ENCODE measurements at places on chromosomes 1 and 21.

GRCh38 chr1:28602536-28603439 is 10.7 kb downstream of the RAB42 start:
- DNase-seq = peak; percentile 71

- DNase-seq = no peak
Observed at GRCh38 chr21:42583477-42584295, 69.7 kb upstream of the PDE9A start.

DNA sequence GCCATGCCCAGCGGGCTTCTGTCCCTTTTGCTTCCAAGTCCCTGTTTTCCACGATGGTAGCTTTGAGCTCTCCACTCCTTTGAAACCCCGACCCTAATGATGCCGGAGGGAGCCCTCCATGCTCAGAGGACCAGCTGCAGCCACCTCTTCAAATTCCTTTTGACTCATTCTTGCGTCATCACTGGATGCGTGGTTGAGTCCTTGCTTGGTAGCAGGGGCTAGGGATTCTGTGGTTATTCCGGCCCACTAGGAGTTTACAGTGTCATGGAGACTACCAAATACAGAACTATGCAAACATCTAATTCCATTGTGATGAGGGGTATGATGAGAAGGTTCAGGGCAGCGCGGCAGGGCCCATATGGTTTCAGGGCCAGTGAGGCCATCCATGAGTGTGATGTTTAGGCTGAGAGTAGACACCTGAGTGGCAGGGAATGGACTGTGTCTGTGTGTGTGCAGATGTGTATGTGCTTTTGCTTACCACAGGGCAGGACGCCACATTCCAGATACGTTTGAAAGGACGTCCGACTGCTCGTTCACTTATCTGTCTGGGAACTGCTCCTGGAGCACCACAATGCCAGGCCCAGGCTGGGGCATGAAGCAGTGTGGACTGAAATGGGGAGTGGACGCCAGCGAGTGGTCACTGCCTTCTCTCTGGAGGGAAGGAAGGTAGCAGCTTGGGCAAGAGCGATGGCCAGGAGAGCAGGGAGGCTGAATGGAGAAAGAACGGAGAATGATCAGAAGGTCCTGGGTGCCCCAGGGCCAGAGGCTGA is 30.4 kb upstream of the ZBTB21 start:
- no peak for DNase-seq

DNA sequence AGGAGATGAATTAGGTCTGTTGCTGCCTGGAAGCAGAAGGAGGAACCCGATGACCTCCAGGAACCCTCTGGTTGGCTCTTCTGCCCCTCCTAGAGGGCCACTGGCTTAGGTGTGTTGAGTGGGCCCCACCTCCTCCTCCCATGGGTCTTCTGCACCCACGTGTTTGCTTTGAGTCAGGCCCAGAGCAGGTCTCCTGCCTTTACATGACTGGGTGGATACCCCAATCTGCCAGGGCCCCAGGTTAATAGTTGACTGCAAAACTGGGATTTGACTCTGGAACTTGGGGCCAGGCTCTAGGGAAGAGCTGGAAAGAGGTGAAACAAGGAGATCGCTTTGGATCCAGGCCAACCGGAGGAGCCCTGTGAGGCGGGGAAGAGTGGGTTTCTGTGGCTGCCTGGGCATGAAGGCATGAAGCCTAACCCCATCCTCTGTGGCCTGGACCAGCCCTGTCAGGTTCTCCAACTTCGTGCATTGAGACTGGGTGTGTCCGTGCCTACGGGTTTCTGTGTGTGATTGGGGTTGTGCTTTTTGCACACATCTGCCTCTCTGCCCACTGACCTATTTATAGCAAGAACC is 7.8 kb upstream of the LAD1 start:
- no peak for DNase-seq

GRCh38 chr1:230476622-230477003 is 50.5 kb upstream of the PGBD5 start:
- no peak for DNase-seq

DNA sequence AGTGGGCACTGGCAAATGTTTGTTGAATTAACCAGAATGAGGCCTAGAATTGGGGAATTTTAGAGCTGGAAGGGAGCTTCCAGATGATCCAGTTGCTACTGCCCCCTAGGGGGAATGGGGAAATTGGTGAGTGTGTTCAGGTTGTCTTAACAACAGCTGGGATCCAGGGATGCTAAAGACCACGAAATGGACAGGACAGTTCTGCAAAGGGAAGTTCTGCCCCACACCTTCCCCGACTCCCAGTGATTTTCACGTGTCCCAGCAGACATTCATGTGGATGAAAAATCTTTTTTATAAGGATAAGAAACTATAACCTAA is 33.9 kb downstream of the TRIM62 start:
- peak; percentile 55 for DNase-seq

GRCh38 chr1:173153503-173153902 is 53.6 kb downstream of the TNFSF4 start:
- DNase-seq = no peak

- no peak for DNase-seq
Observed at GRCh38 chr1:203764105-203765028, 616 bp upstream of the LAX1 start.

GRCh38 chr1:54745274-54745673 is 19.0 kb downstream of the PARS2 start:
- DNase-seq = no peak

- DNase-seq = peak; percentile 77
Observed at GRCh38 chr1:243892456-243892855, 42.4 kb upstream of the AKT3 start.

GRCh38 chr1:36257375-36257767 is 33.1 kb downstream of the THRAP3 start:
- DNase-seq = peak; percentile 7

DNA sequence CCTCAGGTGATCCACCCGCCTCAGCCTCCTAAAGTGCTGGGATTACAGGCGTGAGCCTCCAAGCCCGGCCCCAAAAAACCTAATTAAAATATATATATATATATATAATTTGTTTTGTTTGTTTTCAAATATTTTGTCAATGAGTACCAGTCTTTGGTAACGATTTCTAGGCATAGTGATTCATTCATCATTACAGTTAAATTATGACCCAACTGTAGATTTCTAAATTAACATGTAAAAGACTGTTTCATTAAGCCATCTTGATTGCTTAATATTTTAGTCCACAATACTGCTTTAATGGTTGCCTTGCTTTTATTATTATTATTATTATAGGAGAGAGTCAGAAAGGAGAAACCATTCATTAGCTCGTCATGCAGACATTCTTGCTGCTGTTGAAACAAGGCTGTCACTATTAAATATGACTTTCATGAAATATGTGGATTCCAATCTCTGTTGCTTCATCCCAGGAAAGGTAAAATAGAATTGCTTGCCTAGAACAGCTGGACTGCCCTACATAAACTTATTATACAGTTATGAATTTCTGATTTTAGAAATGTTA is 19.9 kb downstream of the FBXO28 start:
- DNase-seq = no peak

GRCh38 chr1:34970829-34971228 is 14.3 kb downstream of the TMEM35B start:
- peak; percentile 81 for DNase-seq
